ENCODE measurements at places on chromosomes 1 and 21.
A peak's percentile ranks its signal among the peaks of the same experiment; 100 is the strongest.

GRCh38 chr1:207918011-207918410 lies 7.1 kb upstream of the CD34 start:
- no peak for DNase-seq

DNA sequence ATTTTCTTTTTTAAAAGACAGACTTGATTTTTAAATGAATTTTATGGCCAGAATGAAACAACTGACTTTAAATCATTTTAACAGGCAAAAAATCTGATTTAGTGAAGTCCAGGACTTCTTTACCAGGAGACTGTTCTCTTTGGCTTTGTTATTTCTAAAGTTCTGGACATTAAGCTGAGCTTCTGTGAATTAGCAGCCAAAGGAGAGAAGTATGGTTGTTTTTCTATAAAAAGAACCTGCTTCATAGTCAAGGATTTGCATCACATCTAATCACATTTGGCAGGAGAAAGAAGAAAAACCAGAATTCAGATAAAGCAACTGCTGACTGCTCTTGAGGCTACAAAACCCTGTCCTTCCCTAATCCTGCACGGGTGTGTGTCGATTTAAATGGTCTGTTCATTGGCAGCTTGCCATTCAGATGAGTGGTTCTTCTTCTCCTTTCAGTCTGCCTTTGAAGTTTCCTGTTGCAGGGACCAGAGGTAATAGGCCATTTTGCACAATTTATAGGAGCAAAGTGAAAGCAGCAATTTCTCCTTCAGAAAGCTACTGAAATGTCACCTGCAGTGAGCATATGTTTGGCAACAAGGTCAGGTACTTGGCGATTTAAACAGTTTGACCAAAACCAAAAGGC lies 215.4 kb downstream of the OLFM3 start:
- DNase-seq = no peak

GRCh38 chr1:221806236-221806635 lies 64.3 kb upstream of the DUSP10 start:
- no peak for DNase-seq

DNA sequence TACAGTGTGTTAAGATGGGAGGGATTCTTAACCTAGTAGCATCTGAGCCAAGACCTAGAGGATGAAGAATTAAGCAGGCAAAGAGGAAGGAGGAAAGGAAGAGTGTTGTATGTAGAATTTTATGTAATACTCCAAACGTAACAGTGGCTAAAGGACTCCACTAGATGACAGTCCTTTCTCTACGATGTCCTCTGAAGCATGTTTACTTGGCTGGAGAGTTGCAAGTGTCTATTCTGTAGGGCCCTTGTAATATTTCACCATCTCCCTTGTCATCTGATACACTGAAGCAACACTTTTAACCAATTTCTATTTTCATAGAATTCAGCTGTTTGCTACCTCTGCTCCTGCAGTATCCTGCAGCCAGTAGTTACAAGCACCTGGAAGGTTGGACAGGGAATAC lies 2.2 kb upstream of the YBX1 start:
- DNase-seq = no peak

DNA sequence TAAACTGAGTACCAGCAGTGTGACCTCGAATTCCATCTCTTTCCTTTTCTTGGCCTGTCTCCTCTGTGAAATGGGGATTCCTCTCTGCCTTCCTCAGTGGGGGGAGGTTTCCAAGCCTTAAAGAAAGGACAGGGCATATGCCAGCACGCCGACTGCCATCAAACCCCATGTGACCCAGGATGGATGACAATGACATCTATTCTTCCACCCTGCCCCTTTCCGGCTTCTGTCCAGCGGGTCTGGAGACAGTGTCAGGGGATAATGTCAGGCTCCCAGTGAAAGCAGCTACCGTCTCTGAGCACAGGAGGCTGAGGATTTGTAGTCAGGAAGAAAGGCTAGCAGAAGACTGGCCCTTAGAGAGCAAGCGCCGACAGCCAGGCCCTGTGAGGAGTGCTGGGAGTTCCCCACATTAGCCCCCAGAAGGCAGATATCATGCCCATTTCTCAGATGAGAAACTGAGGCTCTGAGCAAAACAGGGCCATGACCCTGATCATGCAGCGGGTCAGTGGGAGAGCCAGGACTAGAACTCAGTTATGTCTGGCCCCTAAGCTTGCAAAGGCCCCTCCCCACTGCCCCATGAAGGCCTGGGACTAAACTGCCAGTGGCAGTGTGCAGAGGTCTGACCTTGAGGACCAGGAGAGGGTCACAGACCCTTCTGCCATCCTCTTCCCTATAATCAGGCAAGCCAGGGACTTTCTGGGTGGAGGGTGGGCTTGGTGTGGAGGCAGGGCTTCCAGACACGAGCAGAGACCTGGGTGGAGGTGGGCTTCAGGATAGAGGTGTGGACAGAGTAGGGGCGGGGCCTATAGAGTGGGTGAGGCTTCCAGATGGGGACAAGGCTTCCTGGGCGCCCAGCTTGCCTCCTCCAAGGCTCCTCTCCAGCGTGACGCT lies 30.1 kb downstream of the CDCA8 start:
- no peak for DNase-seq

- no peak for DNase-seq
Measured at GRCh38 chr1:164380893-164381292, 178.1 kb upstream of the PBX1 start.

GRCh38 chr1:68276448-68276847 lies 44.1 kb upstream of the WLS start:
- DNase-seq = no peak

- DNase-seq = no peak
Measured at GRCh38 chr21:33696465-33696864, 54.2 kb downstream of the ITSN1 start.

- DNase-seq = no peak
Measured at GRCh38 chr21:29637134-29637533, 302.7 kb downstream of the GRIK1 start.

DNA sequence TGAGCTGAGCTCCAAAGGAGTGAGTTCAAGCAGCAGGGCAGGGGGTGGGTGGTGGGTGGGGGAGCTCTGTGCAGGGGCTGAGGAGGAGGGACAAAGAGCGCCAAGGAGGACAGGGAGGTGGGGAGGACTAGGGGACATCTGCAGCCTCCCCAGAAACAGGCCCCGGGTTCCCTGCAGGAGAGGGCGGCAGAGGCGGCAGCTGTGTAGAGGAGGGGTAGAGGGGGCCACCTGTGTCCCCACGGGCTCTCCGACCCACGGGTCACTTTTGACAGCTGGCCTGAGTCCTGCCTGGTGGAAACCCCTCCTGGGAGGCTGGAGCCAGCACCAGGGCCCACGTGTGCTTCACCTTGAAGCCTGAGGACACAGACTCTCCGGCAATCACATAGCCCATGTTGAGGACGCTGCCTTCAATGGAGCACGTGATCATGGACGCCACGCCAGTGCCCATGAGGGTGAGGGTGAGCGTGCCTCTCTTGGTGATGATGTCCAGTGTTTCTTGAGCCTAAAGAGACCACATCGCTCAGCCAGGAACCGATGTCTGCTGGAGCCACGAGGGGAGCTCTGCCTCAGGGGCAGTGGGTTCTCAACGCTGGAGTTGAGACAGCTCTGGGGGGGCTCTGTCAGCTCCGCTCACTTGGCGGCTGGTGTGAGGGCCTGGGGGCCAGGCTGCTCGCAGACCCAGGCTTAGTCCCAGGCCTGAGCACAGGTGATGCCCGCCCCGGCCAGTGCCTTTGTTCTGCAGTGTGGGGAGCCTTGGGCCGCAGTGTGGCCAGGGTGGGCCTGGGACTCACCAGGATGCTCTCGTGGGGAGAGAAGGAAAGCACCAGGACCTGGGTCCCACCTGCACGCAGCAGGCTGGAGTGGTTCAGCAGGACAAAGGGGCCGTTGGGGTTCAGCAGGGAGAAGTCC lies 6.6 kb upstream of the TMEM52 start:
- DNase-seq = no peak

GRCh38 chr1:2976180-2976562 lies 45.1 kb upstream of the ACTRT2 start:
- DNase-seq = no peak

- no peak for DNase-seq
Measured at GRCh38 chr1:172533513-172534151, 682 bp downstream of the SUCO start.

GRCh38 chr1:25590096-25590824 lies 26.3 kb upstream of the MAN1C1 start:
- no peak for DNase-seq

DNA sequence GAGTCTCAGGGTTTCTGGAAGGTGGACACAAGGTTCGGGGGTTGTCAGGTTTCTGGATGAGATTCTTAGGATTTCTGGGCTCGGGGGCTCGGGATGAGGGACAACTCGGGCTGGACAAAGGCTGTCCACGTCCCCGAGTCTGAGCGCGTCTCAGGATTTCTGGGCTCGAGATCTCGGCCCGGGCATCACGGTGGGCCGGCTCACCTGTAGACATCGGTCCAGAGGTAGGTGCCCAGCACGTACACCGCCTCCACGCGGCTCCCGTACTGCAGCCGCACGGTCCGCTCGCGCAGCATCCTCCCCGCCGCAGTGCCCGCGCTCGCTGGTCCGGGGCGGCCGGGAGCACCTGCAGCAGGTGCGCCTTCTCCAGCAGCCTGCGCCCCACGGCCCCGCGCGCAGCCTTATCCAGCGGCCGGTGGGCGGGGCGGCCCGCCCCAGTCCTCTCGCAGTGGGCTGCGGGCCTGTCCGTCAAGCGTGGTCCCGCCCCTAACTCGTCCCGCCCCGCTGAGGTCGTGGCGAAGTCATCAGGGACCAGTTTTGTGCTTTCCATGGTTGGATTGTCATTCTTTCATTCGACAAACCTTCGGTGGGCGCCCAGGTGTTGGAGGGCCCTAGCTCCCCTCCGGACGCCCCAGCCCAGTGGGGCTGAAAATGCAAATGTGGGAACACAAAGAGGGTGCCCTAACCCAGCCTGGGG lies at the start of gene PADI2:
TSS of gene PADI2 (minus strand) at position 376 of the 697 bp plus-strand sequence. CDS start at position 296, 80 bp downstream.
- peak; percentile 81 for DNase-seq

DNA sequence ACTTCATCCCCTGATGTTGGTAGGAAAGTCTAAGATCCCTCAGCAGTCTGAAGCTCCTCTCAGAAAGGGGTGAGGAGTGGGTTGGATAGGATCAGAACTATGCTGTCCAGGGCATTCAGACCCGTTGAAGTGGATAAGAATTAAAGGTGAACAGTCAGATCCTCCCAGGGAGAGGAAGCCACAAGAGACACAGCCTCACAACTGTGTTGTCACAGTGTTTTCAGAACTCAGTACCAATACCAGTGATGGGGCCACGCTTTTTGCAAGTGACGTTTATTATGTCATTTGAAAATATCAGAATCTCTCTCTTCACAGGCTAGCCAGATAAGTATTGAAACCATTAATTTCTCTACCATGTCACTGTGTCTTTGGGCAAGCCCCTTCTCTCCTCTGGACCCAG lies 15.4 kb upstream of the EPS15 start:
- DNase-seq = no peak

- no peak for DNase-seq
Measured at GRCh38 chr1:196678510-196678884, 26.7 kb downstream of the CFH start.

DNA sequence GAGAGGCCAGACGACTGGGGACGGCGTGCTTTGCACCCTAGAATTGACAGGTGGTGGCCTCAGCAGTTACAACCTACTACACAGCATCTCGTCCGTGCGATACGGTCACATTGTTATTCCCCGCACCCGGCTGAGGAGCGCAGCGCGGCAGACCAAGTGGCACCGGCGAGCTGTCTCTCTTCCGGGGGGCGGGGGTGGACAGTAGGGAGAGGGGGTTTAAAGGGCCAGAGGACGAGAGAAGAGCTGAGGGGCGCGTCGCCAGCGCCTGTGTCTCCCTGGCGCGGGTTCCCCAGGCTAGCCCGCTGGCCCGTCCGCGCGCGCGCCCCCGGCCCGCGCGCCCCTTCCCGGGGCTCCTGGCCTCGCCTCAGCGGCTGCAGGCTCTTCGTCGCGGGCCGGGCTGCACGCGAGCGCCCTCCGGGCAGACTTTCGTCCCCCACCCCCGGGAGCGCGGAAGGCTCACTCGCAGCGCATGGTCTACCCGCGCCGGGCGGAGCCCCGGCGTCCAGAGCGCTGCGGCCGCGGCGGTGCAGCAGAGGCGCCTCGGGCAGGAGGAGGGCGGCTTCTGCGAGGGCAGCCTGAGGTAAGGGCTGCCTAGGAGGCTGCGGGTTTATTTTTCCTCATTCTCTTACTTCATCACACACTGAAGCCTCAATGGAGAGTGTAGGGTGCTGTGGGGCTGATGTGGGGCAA lies at the start of gene PDE4B:
TSS of gene PDE4B (plus strand) at position 227 of the 690 bp plus-strand sequence.
- DNase-seq = no peak

GRCh38 chr1:6545276-6546112 lies 8.8 kb downstream of the NOL9 start:
- DNase-seq = no peak

DNA sequence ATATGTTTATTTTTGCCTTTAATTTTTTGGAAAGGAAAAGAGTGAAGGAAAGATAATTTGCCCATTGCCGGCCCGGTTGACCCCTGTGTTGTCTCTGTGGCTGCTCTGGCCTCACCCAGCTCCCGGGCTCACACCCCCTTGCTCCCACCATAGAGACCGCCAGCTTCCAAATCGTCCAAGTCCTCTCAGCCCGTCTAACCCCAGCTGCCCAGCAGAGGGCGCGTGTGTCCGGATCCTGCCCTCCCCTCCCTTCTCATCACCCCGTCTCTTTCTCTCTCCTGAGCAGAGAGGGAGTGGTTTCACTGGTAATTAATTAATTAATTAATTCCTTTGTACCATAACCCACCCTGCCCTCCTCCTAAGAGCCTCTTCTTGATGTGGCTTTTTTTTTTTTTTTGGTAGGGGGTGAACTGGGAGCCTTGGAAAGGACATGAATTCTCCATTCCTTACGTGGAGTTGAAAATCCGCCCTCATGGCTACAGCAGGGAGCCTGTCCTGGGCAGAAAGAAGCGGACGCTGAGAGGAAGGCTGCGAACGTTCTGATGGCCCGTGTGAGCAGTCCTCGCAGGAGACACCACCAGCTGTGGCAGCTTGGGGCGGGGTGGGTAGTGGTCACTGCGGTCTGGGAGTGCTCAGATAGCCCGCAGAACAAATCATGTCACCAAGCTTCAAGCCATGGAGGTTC lies 45.9 kb downstream of the KIAA0040 start:
- peak; percentile 50 for DNase-seq

Measured in GM18507 (cell line).